ENCODE measurements at places on chromosomes 2 and 18. TPM values are rescaled to one million over a fixed set of nuclear protein-coding genes. Genes with fewer than 3 reads are reported as not detected.

DNA sequence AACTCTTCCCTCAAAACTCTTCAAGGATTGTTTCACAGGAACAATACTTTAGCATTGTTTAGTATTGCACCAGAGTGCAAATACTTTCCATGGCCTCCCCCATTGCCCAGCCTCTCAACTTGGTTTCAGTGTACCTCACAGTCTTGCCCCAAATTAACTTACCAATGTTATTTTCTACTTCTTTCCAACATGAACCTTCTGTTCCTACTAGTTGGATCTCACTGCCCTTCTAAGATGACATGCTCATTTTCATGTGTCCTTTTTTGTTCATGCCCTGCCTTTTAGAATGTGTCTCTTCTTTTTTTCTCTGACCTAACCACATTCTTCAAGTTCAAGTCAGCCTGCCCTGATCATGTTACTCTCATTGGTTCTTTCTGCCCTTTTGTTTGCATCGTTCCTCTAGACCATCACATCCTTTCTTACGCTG lies 4.1 kb downstream of the SPATS2L start:
- DNase-seq = no peak

DNA sequence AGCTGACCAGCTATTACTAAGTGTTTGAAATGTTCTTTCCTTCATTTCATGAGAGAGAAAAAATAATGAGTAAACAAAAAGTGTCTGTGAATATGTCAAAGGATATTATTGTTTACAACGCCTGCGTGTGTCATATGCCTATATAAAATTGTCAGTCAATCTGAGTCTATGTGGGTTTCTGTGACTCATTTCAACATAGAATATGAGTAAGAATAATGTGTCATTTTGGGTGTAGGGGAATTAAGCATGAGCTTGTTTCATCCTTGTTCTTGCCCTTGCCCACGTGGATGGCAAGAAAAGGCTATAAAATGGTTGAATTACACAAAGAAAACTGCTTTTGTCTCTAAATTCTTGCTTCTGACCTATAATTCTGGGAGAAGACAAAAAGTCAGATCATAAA lies 466.0 kb downstream of the PTH2R start:
- no peak for DNase-seq

Gene RGPD5
- 12.1 TPM for total RNA-seq

GRCh38 chr2:141522048-141522447 lies 608.8 kb downstream of the LRP1B start:
- no peak for DNase-seq

Gene NTSR2
- total RNA-seq = not detected

GRCh38 chr2:233317196-233317943 lies 9.8 kb downstream of the SAG start:
- no peak for DNase-seq

- DNase-seq = no peak
These were observed 11.7 kb upstream of the CNGA3 start for GRCh38 chr2:98334439-98335078.

Gene SMCHD1
- 215 TPM for total RNA-seq

- DNase-seq = no peak
These were observed 59.0 kb downstream of the SMAD7 start for GRCh38 chr18:48891721-48892120.

Gene RRM2
- 540 TPM for total RNA-seq

Gene WNT10A
- 0.10 TPM for total RNA-seq

Gene ADI1
- 48.2 TPM for total RNA-seq

DNA sequence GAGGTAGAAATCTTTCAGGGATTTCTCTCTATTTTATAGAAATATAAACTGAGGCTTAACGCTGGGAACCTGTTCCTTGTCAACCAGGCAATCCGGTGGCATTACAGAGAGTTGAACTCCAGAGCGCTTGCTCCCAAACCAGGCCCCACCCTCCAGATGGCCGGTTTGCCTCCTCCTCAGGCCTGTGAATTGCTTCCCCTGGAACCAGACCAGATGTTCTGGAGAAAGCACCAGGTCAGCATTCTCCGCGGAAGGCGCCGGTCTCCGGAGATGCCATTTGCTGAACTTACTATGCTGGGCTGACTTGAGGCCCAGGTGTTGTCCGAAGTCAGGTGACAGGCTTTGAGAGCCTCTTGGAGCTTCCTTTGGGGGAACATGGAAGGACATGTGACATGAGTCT lies 17.2 kb downstream of the TNP1 start:
- no peak for DNase-seq

GRCh38 chr2:21367421-21367820 lies 243.7 kb downstream of the TDRD15 start:
- no peak for DNase-seq

DNA sequence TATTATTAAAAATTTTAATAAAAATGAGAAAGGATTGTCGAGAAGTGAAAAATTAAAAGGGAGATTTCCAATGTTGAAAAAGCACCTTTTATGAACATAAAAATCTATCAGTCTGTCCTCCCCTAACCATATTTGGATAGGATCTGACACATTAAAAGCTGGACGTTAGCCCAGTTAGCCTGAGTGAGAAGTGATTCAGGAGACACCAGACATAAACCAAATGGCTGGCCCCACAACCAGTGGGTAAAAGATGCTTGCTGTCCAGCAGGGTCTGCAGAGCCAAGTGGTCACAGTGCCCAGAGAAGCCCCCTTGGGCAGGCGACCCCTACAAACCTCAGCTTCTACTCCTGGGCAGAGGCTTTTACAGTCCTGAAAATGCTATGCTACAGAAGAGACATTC lies 253.8 kb upstream of the LYPD1 start:
- no peak for DNase-seq

Gene VWC2L
- not detected for total RNA-seq

- DNase-seq = no peak
These were observed 22.3 kb downstream of the GPR35 start for GRCh38 chr2:240647503-240648154.

GRCh38 chr2:69366-70344 lies 23.4 kb upstream of the FAM110C start:
- DNase-seq = no peak

- DNase-seq = no peak
These were observed 52.0 kb upstream of the CD226 start for GRCh38 chr18:69999656-70000055.

Gene ALPP
- total RNA-seq = not detected

Gene DNER
- total RNA-seq = not detected

DNA sequence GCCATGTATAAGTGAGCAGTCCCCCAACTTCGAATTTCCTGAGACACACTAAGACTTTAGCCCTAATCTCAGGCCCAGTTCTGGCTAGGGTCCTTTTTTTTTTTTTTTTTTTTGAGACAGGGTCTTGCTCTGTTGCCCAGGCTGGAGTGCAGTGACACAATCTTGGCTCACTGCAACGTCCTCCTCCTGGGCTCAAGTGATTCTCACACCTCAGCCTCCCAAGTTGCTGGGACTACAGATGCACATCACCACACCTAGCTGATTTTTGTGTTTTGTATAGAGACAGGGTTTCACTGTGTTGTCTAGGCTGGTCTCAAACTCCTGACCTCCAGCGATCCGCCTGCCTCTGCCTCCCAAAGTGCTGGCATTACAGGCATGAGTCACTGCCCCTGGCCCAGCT lies 23.9 kb upstream of the TGIF1 start:
- no peak for DNase-seq

- DNase-seq = no peak
These were observed 88.4 kb upstream of the SMAD2 start for GRCh38 chr18:48018851-48019250.

Gene TNFRSF11A
- 8.6 TPM for total RNA-seq

DNA sequence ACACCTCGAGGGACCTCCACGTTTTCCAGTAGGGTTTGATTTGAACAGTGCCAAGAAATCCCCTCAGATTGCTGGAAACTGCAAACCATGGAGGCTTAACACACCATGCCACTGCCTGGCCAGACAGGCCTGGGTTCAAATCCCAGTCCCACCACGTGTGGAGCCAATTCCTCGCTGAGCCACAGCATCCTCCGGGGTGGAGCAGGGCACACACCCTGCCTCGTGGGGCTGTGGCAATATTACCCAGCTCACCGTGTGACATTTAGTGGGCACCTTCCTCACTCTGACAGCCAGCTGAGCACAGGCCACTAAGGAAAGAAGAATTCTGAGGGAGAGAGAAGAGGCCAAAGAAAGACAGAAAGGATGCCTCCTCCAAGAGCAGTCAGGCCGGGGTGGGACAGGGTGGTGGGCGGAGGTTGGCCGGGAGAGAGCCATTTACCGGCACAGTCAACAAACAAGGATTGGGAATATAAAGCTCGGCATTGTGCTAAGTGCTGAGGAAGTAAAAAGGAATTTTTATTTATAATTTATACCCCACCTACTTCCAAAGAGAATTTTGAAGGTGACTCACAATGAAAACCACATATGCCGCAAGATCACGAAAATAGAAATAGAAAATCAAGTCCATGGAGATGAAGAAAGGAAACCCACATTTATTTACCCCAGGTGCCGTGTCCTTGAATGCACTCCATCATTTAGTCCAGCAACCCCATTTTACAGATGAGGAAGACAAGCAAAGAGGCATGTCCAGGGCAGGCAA lies 111.5 kb downstream of the MCFD2 start:
- no peak for DNase-seq

DNA sequence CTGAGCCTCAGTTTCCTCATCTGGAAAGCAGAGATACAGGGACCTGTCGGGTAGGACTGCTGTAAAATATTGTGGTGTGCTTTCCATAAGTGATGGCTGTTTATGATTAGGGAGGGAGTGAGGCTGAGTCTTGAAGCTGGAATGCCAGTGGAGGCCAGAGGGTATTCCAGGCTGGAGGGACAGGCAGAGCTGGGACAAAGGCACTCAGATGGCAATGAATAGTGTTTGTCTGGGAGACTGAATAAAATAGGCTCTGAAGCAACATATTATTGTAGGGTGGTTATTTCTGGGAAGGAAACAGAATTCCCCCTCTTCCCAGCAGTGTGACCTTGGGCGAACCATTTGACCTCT lies 120.7 kb downstream of the INHBB start:
- DNase-seq = no peak

DNA sequence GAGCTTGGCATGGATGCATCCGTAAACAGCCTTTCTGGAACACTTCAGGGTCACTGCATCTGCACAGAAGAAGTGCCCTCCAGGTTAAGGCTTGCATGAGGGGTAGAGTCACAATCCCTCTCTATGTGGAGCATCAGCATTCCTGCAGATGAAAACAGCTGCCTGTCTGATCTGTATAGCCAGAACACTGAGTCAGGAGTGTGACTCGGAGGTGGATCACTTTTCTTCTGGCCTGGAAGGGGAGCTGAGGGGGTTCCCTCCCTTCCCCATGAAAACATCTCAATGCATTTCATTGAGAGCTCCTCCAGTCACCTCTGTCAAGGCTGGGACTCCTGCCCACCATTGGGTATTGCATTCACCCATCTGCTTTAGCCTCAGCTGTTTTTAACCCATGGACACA lies 72.5 kb upstream of the SERPINE2 start:
- DNase-seq = no peak

DNA sequence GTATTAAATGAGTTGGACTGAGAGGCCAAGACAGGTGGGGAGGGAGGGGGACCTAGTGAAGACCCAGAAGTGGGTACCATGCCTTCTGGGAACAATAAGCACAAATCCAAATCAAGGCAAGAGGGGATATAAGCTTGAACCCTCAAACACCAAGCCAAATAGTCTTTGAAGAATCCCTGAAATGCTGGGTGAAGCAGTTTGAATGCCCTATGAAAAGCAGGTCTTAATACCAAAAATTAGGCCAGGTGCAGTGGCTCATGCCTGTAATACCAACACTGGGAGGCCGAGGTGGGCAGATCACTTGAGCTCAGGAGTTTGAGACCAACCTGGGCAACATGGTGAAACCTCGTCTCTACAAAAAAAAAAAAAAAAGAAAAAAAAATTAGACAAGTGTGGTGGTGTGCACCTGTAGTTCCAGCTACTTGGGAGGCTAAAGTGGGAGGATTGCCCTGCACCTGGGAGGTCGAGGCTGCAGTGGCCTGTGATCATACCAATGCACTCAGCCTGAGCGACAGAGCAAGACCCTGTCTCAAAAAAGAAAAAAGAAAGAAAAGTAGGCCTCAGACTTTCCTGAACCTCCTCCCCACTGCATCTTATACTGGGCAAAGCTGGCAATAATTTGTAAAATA lies 3.5 kb downstream of the PCBP1 start:
- no peak for DNase-seq

DNA sequence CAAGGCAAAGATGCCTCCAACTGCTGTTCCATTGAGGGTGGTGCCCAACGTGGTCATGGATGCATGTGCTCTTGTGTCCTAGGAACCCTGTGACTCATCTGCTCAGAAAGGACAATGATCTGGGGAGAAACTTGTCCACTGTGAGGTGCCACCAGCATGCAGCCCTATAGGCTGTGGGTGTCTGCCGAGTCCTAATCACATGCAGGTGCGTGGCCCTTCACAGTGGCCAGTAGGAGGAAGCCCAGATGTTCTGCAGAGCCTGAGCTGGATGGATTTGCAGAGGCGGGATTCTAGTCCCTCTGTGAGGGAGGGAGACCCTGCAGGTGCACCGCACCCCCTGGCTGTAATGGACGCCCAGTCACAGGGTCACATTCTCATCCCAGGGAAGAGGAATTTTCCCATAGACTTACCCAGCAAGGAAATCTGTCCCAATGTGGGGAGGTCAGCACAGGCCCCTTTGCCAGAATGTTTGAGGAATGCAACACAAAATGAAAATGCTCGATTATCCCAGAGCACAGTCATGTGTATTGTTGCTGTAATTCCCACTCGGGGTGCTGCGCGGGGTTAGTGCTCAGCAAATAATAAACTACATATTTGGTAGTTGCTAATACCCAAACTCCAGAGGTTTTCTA lies 13.9 kb downstream of the GDF7 start:
- DNase-seq = no peak

DNA sequence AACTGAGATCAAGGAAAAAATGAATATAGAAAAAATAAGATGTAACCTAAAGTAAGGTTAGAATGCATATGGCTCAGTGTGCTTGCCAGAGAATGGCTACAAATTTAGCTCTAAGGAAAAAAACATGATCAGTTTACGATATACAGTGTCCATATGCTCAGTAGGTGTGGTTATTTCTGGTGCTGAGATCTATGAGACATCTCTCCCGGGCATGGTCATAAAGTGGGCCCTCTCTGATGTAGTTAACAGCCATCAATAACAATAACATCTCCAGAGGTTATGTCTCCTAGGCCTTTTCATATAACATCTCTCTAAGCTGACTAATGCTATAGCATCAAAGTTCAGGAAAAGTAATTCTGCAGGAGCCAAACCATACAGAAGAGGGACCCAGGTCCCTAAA lies 56.3 kb upstream of the UBE2E3 start:
- DNase-seq = no peak

DNA sequence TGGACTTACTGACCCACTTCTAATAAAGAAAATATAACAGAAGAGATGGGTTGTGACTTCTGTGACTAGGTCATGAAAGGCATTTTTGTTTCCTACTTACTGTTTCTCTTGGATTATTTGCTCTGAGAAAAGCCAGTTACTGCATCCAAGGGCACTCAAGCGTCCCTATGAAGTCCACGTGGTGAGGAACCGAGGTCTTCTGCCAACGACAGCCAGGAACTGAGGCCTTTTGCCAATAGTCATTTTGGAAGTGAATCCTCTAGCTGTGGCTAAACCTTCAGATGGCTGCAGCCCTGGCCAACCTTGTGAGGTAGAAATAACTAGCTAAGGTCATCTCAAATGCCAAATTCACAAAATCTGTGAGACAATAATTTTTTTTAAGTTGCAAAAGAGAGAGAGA lies 449.8 kb upstream of the RGPD4 start:
- no peak for DNase-seq

Gene MAPK4
- not detected for total RNA-seq

Gene UCN
- 2.8 TPM for total RNA-seq

Gene EFR3B
- 0.06 TPM for total RNA-seq

Measured in activated CD4-positive, alpha-beta T cell treated with anti-CD3 and anti-CD28 coated beads, Interleukin-2, amount 10 ng/mL, durations not matched to agents 7 days and 5 days (primary cell).